Stimulated activated CD4-positive, alpha-beta T cell treated with anti-CD3 and anti-CD28 coated beads, Interleukin-1b, Interleukin-23, amount 100 ng/mL, for 1 hour (primary cell): ENCODE measurements at places on chromosomes 12 and 14.

DNA sequence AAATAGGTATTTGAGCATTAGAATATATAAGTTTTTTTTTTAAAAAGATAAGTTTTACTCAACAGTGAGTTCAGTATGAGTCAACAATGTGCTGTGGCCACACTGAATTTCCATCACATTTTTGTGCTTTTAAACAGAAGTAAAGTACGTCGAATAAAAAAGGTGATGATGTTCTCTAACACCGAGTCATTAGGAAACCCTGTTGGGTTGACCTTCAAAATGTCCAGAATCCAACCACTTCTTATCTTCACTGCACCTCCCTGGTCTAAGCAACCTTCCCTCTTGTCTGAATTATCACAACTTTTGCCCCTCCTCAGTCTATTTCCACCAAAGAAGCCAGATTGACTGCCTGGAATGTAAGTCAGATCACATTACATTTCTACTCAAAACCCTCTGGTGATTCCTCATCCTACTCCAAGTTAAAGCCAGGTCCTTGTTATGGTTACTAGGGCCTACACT, 43.0 kb upstream of the SYCP3 start:
- DNase-seq, result no peak

- no peak for DNase-seq
Measured at GRCh38 chr12:1533602-1534304, 60.6 kb downstream of the FBXL14 start.

DNA sequence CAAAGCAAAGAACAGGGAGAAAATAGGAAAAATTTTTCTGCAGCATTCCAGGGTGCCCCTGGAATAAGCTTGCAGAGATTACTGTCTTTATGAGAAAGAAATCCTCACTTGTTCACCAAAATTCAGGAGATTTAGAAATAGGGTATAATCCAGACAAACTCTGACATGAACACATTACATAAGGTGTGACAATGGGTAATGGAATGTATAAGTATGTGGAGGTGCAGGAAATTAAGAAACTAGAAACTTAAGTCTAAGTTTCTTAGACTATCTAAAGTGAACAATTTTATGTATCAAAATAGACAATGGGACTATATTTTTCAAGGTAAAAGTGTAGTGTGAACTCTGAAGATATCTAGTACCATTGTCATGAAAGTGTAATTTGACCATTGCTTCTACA, 140.0 kb upstream of the KITLG start:
- no peak for DNase-seq

DNA sequence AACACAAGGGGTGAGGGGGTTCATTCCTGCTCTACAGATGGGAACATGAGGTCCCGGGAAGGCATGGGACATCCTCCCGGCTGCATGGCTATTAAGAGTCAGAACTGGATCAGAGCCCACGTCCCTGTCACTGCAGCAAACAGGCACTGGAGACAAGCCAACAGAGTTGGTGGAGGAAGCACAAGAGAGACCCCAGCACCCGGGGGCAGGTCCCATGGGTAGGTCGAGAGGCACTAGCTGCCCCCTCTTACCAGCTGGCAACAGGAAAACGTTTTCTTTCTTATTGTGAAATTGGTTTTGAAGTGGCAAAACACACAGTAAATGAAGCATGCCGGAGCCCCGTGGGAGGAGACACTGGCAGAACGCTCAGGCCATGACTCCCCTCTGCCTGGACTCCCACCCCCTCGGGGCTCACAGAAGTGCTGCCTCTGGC, 43.6 kb downstream of the SYNE3 start:
- no peak for DNase-seq

DNA sequence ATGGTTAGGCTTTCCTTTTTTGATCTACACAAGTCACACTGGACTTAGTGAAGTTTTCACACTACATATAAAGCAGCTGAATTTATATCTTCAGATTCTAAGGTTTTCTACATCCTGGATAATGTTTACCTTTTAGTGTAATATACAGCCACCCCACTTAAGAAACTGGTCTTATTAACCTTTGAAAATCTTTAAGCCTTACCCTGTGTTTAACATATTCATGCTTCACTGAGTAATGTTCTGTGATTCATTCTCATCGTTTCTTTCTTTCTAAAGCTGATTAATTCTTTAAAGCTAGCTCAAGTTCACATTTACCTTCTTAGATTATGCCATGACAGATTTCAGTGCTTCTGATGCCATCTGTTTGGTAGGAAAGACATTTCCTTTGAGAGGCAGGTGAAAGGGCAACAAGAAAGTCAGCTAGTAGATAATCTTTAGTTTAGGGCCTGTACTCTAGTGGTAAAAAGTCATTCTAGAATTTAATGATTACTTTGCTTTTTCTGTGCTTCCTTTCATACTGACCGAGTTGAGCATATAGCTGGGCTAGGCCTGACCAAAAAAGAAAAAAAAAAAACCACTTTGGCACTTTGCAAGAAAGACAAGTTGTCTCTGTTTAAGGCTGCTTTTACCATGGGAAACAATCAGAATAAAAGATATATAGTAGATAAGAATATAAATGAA, 690.9 kb upstream of the FBXO33 start:
- DNase-seq, result no peak

DNA sequence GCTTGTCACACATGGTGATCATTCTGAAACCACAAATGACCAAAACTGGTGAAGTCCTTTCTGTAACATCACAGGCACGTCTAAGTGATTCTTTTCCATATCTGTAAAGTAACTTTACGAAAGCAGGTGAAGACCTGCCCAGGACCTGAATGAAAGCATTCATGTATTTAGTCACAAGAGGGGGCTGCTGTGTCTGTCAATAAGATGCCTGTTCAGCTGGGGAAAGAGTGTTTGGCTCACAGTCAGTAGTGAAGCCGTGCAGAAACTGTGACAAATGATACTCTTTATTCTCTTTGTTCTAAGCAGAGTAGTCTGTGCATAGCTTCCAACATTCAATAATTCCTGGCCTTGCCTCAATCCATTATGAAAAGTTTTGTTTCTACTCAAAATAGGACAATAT, 373.5 kb upstream of the OR4E1 start:
- DNase-seq, result no peak

DNA sequence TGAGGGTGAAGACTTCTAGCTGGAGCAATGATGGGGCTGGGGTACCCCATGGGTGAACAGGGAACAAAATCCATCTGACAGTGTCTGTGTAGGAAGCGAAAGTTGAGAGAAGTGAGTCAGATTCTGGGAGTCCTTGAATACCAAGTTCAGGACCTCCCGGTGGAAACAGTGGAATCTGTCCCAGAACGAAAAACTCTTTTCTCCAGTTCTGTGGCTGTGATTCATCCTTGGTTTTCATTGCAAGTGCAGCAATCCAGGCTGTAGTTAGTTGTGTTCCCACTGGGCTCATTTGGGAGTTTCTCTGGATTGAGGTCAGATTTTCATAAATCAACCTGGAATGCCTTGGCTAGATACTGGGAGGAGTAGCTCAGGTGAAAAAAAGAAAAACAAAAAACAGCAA, 120.7 kb downstream of the C12orf75 start:
- DNase-seq, result no peak

DNA sequence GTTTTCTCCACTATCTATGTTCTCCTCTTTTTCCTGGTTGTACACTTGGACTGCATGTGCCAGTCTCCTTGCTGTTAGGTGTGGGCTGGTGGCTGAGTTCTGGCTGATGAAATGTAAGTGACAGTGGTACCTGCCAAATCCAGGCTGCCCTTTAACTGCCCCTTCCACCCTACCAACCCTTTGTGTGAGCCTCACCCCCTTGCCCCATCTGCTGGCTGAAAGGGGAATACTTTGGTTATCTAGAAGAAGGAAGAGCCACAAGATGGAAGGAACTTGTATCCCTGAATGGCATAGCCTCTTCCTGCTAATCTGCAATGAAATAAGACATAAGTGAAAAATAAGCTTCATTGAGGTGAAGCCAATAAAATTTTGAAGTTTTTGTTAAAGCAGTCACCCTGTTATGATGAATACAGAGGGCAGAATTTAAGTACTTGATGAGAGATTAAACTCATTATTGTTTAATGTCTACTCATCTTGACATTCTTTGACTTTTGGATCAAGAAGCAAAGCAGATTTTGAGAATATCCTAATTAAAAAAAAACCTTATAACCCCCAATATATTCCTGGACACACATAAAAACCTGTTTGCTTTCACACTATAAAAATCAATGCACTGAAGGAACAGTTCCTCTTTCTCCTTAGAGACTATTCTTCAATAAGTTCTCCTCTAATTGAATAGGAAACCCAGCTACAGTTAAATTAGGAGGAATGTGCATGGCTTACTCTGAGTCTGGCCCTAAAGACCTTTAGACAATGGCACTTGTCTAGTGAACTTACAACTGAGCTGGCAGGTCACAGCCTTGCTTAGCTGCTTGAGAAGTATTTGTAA, 262.6 kb upstream of the BTG1 start:
- no peak for DNase-seq

- DNase-seq, result no peak
Measured at GRCh38 chr12:10331642-10332239, 24.1 kb downstream of the KLRD1 start.

- no peak for DNase-seq
Measured at GRCh38 chr12:55142669-55143565, 16.7 kb downstream of the OR9K2 start.

- DNase-seq, result no peak
Measured at GRCh38 chr12:68809190-68810026, 1.4 kb downstream of the MDM2 start.

GRCh38 chr12:18373181-18373580, 111.9 kb downstream of the PIK3C2G start:
- DNase-seq, result no peak

- no peak for DNase-seq
Measured at GRCh38 chr14:25833341-25834126, 764.3 kb downstream of the NOVA1 start.

DNA sequence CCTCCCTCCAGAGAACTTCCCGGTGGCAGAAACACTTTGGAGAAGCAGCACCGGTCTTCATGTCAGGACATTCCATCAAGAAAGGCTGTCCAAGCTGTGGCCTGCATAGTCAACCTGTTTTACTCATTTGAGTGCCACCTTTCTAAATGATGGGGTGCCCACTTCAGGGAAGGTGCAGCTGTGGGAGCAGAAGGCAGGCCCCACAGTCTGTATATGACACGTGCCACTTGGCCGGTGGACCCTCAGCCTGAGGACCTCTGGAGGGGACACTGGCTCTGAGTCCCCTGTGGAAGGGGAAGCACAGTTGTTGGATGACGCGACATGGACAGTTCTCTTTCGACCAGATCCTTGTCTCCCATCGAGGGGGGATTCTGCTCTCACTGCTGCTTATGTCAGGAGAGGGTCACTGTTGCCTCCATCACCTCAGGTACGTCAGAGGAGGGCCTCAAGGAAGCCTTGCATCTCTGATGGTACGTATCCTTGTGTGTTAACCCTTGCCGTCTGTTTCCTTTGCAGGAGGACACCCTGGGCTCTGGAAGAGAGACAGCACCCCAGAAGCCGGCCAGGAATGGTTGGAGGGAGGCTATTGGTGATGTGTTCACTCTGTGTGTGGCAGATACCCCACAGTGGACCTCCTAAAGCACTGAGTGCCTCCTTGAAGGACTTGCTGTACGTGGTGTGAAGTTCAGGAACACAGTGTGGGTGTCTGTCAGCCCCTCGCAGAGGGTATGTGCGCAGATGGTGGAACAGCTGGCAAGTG, 132.1 kb upstream of the RTL1 start:
- no peak for DNase-seq
